ENCODE measurements at places on chromosomes 11 and 22.

DNA sequence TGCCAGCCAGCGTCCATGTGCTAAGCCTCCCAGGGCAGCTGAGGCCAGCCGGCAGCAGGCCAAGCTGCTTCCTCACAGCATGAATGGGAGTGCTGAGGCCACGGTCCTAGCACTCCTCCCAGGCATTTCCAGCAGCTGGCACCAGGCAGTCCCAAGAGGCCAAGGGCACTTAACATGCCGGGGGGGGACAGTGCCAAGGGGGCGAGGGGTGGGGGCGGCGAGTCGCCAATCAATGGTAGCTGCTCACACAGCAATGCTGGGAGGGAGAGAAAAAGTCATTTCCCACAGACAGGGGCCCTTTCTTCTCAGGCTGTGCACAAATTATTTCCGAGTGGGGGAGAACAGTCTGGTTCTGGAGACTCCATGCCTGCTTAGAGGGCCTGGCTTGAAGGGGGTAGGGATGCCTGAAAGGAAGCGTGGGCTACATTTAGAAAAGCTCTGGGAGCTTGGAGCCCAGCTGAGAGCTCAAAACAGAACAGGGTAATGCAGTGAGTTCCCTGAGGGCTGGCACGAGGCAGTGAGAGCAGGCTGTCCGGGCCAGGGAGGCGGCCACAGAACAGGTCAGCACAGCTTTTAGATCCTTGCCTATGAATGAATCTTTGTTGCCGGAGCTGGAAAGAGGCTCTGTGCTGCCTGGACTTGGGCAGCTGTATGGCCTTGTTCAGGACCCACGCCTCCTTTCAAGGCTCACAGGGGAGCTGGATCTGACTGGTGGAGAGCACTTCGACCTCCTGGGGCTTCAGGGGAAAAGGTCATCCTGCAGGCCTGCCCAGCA, 14.4 kb upstream of the TBC1D10A start:
- no peak for DNase-seq

DNA sequence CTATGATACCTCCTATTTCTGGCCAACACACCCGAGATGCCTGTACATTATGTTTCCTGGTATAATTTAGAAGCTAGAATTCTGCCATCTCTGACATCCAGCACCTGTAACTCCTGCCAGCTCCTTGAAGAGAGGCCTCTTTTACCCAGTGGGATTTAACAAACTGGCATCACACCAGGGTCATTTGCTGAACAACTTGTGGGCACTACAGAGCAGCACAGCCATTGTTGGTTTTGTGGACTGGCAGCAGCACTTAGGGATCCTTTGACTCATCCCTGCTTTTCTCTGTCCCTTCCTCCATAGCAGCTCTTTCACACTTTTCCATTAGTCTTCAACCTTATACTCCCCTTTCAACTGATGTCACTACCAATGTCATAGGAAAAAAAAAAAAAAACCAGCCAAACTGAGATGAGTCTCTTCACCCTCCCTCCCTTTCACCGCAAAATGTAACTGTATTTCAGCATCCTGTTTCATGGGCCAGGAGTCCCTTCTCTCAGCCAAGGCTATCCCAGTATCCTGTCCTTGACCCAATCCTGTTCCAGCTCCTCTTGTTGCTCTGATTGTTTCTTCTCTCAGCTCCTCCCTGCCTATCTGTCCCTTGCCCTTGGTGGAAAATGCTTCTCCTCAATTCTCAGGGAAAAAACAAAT, 68.7 kb downstream of the PPFIBP2 start:
- no peak for DNase-seq

GRCh38 chr11:16958833-16959232, 55.4 kb downstream of the PLEKHA7 start:
- no peak for DNase-seq

- DNase-seq: no peak
Observed at GRCh38 chr11:35619116-35619854, 1.0 kb downstream of the FJX1 start.

Data from omental fat pad (tissue), 4 donors.